ENCODE measurements at places on chromosomes 7 and 10. TPM values are rescaled to one million over a fixed set of nuclear protein-coding genes. Genes with fewer than 3 reads are reported as not detected.

The CHCHD1 gene
- 7.0 TPM for total RNA-seq

The LIPN gene
- not detected for total RNA-seq

The LRRC4 gene
- total RNA-seq = 0.79 TPM

The ZCWPW1 gene
- total RNA-seq = 7.2 TPM

The NODAL gene
- not detected for total RNA-seq

The PON2 gene
- 26.6 TPM for total RNA-seq
